NCI-H1694 (cell line): ENCODE measurements at places on chromosomes 7 and 10.

GRCh38 chr10:77320971-77321471 is 316.6 kb downstream of the KCNMA1 start:
- no peak for DNase-seq

DNA sequence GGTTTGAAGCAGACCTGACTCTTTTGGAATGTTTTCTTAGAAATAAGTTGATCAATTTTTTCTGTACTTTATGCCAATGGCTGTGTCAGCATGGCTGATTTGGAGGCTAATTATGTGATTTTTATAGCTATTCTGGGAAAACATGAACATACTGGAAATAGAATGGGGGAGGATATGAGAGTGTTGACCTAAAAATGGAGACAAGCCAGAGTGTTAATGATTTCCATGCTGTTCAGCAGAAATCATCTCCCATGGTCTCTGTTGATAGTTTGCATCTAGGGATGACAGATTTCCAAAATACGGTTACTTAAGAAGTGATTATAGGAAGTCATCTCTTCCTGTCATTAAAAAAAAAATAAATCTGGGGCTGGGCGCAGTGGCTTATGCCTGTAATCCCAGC is 32.7 kb upstream of the DMTF1 start:
- DNase-seq, result no peak

GRCh38 chr10:92493362-92493761 is 80.5 kb downstream of the IDE start:
- DNase-seq, result no peak

GRCh38 chr7:108014747-108015682 is 12.1 kb upstream of the LAMB1 start:
- no peak for DNase-seq

DNA sequence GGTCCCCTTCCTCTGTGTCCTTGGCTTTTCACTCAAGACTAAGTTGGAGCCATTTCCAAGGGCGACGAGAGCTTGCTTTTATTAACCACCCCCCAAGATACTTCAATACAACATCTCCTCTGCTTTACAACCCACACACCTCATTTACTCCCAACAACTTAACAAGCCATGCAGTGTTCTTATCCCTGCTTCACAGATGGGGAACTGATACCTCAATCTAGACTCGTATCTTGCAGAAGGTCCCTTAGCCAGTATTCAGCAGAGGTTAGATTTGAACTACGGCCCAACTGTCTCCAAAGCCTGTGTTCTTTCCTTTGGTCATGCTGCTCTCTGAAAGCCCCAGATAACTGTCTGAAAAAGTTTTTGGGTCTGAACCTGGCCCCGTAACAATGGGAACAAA is 444.8 kb downstream of the GRID1 start:
- DNase-seq, result no peak

DNA sequence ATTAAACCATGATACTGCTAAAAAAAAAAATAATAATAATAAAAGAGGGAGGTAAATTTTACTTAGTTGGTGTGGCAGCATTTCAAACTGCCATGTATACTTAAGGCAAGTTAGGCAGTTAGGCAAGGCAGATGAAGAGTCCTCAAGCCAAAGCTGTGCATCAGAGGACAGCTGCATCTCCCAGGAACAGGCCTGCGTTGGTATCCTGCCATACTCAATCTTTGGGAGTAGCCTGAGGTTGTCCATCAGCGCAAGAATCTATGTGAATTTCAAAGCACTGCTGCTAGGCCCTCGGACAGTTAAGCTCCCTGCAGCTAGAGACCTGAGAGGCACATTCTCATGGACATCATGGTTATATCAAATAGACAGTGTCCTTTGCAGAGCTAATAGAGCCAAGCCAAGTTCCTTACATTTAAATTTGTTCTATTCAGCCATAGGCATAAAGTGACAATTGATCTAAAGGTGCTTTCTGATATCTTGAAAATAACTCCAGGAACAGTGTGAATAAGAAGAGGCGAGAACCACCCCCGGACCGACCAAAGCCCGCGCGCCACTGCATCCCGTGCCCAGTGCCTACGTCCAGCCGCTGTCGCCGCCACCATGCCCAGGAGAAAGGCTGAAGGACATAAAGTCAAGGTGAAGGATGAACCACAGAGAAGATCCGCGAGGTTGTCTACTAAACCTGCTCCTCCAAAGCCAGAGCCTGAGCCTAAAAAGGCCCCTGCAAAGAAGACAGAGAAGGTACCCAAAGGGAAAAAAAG is 310.6 kb downstream of the SEMA3D start:
- DNase-seq, result no peak
